ENCODE measurements at places on chromosomes 5 and 9.
A peak's percentile ranks its signal among the peaks of the same experiment; 100 is the strongest.

GRCh38 chr9:132669319-132669697, 475 bp downstream of the DDX31 start:
- peak; percentile 64 for DNase-seq

DNA sequence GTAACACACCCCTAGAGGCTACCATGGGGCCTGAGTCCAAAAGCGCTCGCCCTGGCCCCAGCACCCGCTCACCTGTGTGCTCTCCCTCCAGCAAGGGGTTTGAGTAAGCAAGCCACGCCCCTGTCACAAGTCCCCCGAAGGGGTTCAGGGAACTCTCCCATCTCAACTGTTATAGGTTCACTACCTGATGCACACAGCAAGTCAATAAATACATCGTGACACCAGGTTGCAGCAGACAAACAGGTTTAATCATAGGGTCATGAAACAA, 8.4 kb upstream of the CREBRF start:
- no peak for DNase-seq

- DNase-seq = no peak
Observed at GRCh38 chr9:110999379-110999778, 38.9 kb downstream of the LPAR1 start.

DNA sequence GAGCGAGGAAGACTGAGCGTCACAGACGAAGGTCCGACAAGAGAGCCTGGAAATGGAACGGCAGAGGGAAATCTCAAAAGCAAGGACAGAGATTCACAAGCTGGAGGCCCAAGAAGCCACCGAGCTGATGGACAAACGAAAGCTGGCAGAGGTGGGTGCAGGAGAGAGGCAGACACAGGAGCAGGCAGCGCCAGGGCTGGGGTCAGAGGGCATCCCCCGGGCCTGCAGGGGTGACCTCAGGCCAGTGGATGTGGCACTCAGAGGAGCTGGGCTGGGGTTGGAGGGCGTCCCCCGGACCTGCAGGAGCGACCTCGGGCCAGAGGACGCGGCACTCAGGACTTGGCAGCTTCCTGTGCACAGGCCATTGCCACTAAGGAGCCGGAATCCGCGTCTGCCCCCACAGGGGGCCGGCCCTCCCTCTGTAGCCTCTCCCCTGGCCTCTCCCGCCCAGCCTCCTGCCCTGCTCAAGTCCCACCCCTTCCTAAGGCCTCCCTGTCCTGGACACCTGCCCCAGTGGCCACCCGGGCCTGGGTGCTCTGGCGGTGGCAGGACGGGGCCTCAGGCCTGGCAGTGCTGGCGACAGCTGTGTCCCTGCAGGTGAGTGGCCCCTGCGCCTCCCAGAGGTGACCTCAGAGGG, 40.4 kb downstream of the EXD3 start:
- peak; percentile 56 for DNase-seq

Measured in right cardiac atrium (tissue), 5 donors.